ENCODE measurements at places on chromosomes 1 and 21.

DNA sequence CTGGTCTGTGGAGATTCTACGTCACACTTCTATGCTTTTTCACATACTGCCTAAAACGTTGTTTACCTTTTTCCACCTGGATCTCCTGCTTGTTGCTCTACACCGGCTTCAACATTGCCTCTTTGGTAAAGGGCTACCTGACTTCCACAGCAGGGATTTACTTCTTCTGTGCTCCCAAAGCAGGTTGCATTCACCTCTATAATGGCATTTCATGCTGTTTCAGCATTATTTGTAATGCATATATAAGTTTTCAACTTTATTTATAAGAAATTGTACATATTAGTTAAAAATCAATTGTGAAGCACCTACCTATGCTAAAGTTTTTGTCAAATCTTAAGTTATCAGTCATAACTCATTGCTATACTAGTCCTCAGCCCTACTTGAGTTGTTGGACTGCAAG, 55.4 kb downstream of the DDAH1 start:
- no peak for DNase-seq

GRCh38 chr1:244451539-244451950, at the start of gene ADSS2:
Gene ADSS2, minus strand, starts transcription at chr1:244451909. Its CDS starts 92 bp downstream, at chr1:244451817.
- DNase-seq = no peak

DNA sequence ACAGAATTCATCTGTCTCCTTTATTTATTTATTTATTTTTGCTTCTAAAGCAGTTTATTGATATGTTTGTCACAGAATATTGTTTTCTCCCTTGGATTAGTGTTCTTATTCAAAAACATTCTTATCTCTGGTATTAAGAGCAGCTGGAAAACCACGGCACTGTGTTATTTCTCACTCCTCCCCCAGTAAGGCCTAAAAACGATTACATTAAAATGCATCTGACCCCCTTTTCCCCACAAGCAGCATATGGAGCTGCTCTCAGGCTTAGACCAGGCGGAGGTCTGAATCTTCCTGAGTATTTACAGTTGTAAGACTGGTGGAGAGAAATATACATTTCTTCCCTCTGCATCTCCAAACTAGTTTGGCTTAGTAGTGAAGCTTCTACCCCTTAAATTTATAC, 86.8 kb downstream of the HLX start:
- DNase-seq = peak; percentile 69

DNA sequence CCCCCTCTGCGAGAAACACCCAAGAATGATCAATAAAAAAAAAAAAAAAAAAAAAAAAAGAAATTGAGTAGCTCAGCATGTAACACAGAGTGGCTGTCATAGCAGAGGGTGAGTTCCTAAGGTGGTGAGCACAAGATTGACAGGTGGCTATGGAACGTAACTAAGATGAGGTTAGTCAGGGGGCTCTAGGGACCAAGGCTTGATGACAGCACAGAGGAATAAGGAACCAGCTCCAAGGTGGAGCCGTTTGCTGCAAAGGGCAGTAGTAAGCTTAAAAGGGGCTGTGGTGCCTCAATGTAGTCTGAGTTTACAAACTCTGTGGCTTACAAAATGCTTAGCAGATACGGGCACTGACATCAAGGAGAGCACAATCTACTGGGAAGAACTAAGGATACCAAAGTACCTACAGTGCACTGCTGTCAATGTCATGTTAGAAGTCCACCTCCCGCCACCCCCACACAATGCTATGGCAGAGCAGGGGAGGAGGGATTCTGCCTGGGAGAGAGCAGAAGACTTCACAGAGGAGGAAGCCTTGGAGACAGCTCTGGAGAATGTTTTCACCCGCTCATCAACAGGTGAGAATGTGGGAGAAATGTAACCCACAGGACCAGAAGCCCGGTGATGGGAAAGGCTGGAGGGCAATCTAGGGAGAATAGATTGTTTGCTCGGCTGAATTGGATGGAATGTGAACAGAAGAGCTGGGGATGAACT, 13.1 kb downstream of the IQGAP3 start:
- DNase-seq = no peak

DNA sequence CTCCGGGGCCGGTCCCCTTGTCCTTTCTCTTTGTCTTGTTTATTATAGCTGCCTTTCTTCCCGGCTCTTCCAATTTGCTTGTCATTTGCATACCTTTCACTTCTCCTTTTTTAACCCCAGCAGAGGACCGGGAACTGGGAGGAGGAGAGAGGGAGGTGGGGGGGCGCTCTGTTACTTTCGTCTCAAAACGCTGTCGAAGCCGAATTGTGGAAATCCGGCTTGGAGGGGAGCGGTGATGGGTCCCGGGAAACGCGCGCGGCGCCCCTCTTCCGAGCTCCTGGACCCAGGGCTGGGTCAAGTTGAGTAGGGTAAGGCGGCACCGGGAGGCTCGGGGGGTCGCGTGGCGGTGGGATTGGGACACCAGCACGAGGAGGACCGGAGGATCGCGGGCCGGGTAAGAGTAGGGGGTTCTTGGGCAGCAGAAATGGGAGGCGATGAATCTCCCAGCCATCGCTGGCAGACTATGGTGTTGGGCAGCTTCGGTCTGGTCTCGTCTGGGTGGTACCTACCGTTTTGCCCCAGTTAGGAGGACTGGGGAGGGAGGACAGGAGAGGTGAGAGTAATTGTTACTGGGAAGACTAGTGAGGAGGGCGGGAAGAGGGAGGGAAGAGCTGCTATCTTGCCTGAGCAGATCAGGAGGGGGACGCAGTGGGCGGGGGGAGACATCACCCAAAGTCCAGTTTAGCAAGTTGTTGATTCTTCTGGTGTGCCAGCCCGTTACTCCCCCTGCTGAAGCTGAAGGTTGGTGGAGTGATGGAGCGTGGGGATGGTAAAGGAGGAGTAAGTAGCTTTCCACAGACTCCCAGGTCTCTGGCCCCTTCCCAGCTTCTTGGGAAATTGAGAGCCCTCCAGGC, 1.5 kb downstream of the PROX1 start:
- no peak for DNase-seq

GRCh38 chr1:238642231-238642630, 744.1 kb upstream of the CHRM3 start:
- no peak for DNase-seq

DNA sequence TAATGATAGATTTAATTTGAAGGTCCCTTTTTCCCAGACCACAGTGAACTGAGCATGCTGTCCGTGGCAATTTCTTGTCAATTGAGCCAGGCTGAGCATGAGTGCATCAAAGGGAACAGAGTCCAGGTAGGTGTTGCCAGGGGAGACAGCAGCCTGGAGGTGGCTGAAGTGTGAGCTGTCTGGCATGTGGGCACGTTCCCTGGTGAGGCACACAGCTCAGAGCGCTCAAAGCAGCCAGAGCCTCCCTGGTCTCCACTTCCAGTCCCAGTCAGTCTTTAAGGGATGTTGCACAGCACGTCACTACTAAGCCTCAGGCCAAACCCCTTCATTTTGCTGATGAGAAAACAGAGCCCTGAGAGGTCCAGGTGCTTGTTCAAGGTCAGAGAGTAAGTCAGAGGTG, 251.4 kb downstream of the MATN1 start:
- DNase-seq = no peak

DNA sequence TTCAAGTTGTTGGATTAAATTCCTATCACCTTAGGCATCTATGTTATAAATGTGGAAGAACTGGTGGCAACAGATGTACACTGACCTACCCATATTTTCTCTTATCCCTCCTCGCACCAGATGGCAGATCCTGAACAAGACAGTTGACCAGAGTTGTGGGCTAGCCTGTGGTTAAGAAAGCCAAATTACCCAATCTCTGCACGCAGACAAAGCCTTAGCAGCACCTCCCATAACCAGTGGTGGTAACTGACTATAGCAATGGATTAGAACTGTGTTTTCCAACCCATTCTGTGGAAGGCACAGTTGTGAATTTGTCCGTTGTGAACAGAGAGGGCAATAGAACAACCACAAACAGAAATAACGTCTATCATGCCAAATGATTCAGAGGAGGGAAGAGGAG, 20.6 kb downstream of the ABCB10 start:
- no peak for DNase-seq

DNA sequence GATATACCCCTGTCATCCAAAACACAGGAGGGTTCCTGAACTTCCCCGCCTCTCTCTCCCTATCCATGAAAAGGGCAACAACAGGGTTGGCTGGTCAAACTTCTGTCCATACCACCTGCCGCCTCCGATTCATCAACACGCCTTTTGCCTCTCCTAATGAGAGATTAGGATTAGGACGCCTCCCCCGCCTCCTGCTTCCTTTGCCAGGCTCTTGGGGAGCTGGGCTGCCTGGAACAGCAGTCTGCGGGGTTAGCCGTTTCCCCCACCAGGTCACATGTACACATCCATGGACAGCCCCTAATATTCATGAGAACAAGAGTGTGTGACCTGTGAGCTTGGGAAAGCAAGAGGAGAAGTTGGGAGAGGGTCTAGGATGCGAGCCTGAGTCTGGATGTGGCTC, 2.3 kb upstream of the OPTC start:
- DNase-seq = no peak

DNA sequence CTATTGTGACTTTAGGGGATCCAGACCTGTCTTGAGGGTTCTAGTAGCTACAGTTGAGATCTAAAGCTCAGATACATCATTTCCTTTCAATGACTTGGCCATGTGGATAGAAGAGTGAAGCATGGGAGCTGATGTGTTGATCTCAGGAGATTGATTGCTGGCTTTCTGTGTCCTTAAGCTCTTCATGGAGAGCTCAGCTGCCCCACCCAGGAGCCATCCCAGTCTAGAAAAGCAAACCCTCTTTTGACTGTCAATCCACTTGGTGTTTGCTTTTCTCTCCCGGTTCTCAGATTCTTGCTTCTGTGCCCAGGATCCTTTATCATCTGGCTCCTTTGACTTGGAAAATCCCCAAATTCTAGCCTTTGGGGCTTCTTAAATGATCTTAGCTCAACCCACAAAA, 87.2 kb downstream of the ATP1A1 start:
- DNase-seq = no peak

GRCh38 chr1:12621346-12622335, 3.6 kb upstream of the DHRS3 start:
- no peak for DNase-seq

Measured in erythroblast (primary cell).